ENCODE measurements at places on chromosomes 3 and 15. TPM values are rescaled to one million over a fixed set of nuclear protein-coding genes. Genes with fewer than 3 reads are reported as not detected.

The SPINT1 gene
- 7.6 TPM for total RNA-seq

The SEMA6D gene
- total RNA-seq: not detected

The FETUB gene
- total RNA-seq: not detected

The MRPL3 gene
- total RNA-seq: 213 TPM

The TPRA1 gene
- total RNA-seq: 52.1 TPM

The FSIP1 gene
- 0.63 TPM for total RNA-seq

The NDUFB4 gene
- 103 TPM for total RNA-seq

The CPLX3 gene
- total RNA-seq: not detected

The NR1I2 gene
- 0.35 TPM for total RNA-seq

The PYGO1 gene
- 0.07 TPM for total RNA-seq

The PPARG gene
- total RNA-seq: 0.66 TPM

The GABPB1 gene
- 45.7 TPM for total RNA-seq

The ZNF385D gene
- not detected for total RNA-seq

The HTR3E gene
- not detected for total RNA-seq

The GPR160 gene
- total RNA-seq: 2.9 TPM

The ZNF662 gene
- total RNA-seq: 1.1 TPM

The PAK6 gene
- total RNA-seq: 1.7 TPM

The PLOD2 gene
- total RNA-seq: 0.18 TPM

The DUOX1 gene
- not detected for total RNA-seq

The THAP10 gene
- total RNA-seq: 0.18 TPM

The TP63 gene
- total RNA-seq: 0.82 TPM

The CPN2 gene
- total RNA-seq: not detected

The MAP1A gene
- total RNA-seq: 0.92 TPM

The MRPS22 gene
- 66.9 TPM for total RNA-seq

The MYZAP gene
- total RNA-seq: not detected

The AGTR1 gene
- not detected for total RNA-seq

The ADCY5 gene
- total RNA-seq: 0.16 TPM

The ISY1 gene
- total RNA-seq: 94.7 TPM

The TICRR gene
- 14.0 TPM for total RNA-seq

The TIGIT gene
- total RNA-seq: 185 TPM

The TGM4 gene
- total RNA-seq: not detected

The SLC28A1 gene
- total RNA-seq: not detected

The ANKDD1A gene
- total RNA-seq: 3.0 TPM

The FANCI gene
- total RNA-seq: 145 TPM

The LSMEM2 gene
- total RNA-seq: not detected

The CHRD gene
- 0.04 TPM for total RNA-seq

The NOX5 gene
- not detected for total RNA-seq

The TRPM1 gene
- not detected for total RNA-seq

The TMF1 gene
- 31.8 TPM for total RNA-seq

The TMEM212 gene
- not detected for total RNA-seq

The SERINC4 gene
- 0.26 TPM for total RNA-seq

The CYP8B1 gene
- total RNA-seq: not detected

The FRMD5 gene
- total RNA-seq: 0.28 TPM
